ENCODE measurements at places on chromosomes 13 and 19.

GRCh38 chr19:5536337-5536894, 31.3 kb downstream of the TINCR start:
- no peak for DNase-seq

DNA sequence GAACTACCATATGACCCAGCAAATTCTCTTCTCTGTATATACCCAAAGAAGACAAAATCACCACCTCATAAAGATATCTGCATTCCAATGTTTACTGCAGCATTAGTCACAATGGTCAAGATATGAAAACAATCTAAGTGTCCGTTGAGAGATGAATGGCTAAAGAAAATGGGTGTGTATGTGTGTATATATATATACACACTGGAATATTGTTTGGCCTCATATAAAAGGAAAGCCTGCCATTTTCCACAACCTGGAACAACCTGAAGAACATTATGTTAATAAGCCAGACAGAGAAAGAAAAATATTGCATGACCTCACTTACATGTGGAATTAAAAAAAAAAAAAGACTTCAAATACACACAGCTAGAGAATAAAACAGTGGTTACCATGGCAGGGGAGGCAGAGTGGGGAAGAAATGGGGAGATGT, 29.5 kb upstream of the RBM26 start:
- DNase-seq: no peak

DNA sequence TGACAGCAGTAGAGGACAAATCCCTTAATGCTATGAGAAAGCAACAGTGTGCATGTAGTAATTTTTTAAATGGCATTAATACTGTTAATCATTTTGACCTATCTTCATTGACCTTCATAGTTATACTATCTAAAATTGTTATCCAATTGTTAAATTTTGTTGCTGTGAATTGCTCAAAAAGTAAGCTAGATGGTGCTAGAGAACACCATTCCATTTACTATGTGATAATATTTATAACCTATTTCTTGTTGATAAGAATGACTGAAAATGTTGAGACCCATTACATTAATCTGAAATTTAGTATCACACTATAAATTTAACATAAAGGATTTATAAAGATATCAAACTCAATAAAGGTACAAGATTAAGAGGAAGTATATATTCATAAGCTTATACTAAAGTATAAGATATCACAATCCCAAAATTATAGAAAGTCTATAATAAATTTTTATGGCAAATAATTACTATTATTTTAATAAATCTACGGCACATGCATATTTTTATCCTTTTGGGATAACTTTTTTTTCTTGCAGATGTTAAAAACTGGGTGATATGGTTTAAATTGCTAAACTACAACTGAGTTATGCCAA, 1573.3 kb downstream of the PCDH9 start:
- no peak for DNase-seq

- DNase-seq: no peak
Measured at GRCh38 chr19:33171916-33172359, 22.2 kb upstream of the LRP3 start.

DNA sequence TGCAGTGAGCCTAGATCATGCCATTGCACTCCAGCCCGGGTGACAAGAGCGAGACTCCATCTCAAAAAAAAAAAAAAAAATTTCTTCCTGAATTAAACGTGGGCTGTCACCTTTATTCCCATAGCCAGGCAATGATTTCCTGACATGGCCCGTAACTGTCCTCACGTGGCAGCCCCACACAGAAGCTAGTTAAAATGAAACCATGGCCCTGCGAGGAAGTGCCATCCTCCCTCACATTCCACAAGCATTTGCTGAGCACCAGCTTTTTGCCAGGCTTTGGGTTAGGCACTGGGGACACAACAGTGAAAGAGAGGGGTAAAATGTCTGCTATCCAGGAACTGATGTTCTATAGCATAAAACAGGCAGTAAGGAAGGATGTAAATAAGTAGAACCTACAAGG, 13.2 kb upstream of the FBXO27 start:
- no peak for DNase-seq

DNA sequence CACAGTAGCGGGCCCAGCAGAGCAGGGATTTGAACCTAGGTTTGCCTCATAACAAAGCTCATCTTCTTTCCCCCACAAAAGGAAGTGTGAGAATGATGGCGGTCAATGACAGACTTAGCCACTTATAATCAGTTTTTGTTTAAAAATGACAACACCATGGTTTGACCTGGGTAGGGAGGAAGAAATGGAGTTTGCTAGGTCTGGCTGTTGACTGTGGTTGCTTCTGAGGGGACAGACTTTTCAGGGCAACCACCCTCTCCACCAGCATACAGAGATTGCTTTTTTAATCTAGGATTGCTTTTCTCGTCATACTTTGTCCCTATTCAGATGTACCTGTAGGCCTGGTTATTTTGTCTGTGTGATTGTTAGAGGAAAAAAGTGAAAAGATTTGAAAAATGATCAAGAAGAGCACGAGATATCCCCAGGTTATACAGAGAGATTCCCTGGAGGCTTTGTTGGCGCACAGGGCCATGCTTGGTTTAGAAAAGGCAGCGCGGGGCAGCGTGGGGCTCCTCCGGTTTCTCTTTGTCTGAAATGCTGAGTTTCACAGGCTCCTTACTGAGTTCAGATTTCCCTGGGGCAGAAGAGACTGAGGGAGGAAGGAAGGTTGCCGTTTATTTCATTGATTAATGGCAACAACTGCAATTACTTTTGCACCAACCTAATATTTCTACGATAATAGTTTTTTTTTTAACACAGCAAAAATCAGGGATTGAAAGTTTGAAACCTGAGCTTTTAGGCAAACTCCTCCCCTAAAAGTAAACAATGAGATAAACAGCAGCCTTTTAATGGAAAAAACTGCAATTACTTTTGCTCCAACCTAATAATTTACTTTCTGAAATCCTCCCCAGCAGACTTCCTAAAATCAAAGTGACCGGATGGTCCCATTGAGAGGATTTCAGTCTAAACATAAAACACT, 97.0 kb upstream of the RNF113B start:
- DNase-seq: no peak

DNA sequence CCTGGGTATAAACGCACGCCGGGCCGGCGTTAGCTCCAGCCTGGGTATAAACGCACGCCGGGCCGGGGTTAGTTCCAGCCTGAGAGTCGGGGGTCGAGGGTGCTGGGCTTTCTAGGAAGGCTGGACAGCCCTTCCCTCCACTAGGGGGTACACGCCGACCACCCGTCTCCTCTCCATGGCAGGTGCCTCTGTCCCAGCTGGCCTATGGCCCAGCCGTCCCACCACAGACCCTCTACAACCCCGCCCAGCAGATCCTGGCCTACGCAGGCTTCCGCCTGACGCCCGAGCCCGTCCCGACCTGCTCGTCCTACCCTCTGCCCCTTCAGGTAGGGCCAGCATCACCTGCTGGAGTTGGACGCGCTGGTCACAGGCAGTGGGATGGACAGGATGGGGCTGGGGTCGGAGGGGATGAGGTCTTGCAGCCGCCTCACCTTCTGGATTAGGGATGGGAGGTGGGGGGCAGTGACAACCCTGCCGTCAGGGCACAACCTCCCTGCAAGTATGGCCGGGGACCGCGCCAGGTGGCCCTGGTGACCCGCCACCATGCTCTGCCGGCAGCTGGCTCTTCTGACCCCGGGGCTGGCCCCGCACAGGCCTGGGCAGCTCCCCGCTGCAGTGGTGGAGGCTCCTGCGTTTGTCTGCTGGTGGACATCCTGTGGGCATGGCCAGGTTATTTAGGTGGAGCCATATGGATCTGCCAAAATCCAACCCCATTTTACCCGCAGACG, 45.8 kb downstream of the TMEM255B start:
- DNase-seq: no peak

DNA sequence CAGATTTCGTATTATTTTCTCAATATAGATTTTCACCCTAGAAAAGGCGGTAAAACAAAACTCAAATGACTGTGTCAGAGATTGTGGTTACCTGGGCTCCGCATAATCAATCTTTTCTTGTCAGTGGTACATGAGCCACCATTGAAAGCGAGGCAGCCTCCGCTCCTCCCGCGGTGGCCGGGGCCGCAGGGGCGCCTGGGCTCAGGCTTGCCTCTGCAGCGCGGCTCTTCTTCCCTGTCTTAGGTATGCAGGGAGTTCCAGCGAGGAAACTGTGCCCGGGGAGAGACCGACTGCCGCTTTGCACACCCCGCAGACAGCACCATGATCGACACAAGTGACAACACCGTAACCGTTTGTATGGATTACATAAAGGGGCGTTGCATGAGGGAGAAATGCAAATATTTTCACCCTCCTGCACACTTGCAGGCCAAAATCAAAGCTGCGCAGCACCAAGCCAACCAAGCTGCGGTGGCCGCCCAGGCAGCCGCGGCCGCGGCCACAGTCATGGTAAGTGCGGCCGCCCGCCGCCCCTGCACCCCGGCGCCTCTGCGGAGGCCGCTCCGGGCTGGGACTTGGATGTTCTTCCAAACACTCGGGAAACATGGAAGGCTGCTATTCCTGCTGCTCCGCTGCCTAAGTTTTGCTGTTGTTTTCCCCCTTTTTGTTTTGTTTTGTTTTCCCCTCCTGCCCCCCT, 87.3 kb upstream of the RAP2A start:
- no peak for DNase-seq

DNA sequence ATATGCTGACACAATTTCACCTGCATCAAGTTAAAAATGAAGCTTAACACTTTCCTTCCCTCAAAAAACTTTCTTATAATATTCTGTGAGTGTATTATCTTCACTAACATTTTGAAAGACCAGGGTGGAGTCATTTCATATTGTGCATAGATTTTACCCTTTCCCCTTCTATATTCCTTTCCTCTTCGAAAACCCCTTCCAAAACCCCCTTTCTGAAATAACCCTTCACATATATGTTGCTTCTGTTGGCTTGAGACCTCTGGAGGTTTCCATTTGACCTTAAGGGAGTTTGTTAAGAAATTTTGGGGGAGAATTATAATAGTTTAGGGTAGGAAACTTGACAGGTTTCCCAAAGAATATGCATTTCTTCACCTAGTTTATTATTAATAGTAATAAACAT, 489.6 kb upstream of the MIR17HG start:
- DNase-seq: no peak

- DNase-seq: no peak
Measured at GRCh38 chr19:15673176-15673654, 328 bp downstream of the CYP4F12 start.

- no peak for DNase-seq
Measured at GRCh38 chr13:46643165-46643777, 90.3 kb downstream of the LRCH1 start.

DNA sequence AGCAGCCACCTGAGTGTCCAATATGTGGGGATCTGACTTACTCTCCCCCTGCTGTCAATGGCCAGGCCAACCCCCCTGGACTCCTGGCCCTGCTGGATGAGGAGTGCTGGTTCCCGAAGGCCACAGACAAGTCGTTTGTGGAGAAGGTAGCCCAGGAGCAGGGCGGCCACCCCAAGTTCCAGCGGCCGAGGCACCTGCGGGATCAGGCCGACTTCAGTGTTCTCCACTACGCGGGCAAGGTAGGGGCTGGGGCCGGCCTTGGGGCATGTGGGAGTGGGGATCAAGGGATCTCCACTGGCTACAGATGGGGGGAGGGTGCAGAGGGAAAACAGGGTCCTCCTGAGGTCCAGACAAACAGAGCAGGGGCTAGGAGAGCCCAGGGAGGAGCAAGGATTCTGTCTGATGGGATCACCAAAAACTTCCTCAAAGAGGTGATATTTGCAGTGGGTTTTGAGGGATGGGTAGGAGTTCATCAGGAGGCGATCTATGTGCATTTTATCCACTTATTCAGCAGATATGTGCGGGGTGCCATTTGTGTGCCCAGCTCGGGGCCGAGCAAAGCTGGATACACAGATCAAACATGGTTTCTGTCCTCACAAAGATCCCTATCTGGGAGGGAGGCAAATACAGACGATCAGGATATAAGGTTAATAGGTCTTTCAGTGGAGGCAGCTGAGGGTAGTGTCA, 47.2 kb downstream of the MYH14 start:
- DNase-seq: no peak

GRCh38 chr13:73242515-73243015, 183.8 kb downstream of the KLF5 start:
- no peak for DNase-seq

DNA sequence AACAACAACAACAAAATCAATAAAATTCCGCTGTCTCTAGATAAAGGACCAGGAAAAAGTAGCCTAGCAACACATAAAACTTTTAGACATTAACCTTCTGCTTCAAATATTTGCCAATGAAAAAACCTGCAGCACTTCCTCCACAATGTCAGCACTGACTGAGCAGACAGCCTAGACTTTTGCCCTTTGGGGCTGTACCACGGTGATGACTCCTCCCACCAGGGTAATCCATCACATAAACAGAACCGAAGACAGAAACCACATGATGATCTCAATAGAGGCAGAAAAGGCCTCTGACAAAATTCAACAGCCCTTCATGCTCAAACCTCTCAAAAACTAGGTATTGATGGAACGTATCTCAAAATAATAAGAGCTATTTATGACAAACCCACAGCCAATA, 30.2 kb upstream of the TRPC4 start:
- no peak for DNase-seq

- DNase-seq: no peak
Measured at GRCh38 chr13:99866781-99867180, 104.8 kb downstream of the ZIC5 start.

GRCh38 chr19:33194532-33194885, 379 bp downstream of the LRP3 start:
- no peak for DNase-seq

DNA sequence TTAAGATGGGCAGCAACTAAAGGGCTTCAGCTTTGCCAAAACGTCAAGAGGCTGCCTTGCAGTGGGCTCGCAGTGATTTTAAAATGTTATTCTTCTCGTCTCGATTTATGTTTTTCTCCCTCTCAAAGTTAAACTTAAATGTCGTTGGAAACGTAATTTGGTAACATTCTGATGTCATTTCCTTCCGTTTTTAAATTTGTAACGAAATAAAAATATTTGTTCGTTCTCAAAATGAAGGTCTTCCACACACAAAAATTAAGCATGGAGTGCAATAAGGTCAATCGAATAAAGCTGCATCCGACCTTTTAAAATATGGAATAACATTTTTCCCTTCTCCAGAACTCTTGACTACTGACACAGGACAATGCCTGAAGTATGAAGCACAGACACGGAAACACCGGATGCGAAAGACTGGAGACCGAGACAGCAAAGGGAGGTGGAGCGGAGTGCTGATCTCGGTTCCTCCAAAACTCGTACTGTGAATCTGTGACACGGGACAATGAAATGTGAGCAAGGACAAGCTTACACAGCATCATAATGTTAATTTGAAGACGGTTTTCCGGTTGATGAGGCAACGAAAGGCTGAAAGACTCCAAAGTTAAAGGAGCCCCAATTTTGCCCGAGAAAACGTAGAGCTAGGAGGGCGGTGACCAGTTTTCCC, 850 bp downstream of the MTMR6 start:
- no peak for DNase-seq

DNA sequence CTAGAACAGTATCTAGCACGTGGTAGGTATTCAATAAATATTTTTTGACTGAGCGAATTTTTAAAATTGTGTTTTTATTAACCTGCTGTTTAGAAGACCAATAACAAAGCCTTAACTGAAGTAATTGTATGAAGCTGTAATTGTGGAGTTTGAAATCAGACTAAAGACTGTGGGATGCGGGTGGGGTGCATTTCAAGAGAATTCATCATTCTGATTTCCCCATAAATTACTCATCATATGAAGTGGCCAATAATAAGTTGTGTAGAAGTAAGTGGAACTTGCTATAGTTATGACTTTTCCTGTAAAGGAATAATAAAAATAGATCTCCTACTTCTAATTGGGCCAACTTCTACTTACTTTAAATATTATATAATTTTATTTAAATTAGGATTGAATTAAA, 449.3 kb downstream of the PCDH9 start:
- DNase-seq: no peak

All from kidney epithelial cell (primary cell).